ENCODE measurements at places on chromosomes 6 and 20.

GRCh38 chr6:34457382-34457741, 8.5 kb upstream of the PACSIN1 start:
- DNase-seq = no peak

- DNase-seq = no peak
Observed at GRCh38 chr6:162733489-162733888, 5.7 kb downstream of the PACRG start.

DNA sequence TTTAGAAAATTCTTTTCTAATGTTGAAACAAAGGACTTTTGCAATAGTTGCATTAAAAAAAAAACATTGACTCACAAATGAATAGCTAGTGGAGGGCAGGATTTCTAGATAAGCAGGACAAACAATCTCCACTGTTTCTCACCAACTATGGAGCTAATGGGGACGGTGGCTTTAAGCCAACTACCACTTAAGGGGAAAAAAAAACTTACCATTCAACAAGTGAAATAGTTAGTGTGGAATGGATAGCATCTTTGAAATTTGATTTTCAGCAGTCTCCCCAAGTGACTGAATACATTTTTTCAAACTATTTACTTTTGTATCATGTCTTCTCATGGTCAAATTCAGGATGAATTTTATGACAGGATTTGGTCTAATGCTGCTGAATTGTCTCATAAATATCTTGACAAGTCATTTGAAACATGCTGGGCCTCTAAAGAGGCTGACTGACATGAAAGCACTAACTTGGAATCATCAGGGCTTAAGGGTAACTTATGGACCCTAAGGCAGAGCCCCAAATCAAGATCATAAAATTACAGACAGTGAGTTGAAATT, 100.5 kb downstream of the EYA4 start:
- no peak for DNase-seq

DNA sequence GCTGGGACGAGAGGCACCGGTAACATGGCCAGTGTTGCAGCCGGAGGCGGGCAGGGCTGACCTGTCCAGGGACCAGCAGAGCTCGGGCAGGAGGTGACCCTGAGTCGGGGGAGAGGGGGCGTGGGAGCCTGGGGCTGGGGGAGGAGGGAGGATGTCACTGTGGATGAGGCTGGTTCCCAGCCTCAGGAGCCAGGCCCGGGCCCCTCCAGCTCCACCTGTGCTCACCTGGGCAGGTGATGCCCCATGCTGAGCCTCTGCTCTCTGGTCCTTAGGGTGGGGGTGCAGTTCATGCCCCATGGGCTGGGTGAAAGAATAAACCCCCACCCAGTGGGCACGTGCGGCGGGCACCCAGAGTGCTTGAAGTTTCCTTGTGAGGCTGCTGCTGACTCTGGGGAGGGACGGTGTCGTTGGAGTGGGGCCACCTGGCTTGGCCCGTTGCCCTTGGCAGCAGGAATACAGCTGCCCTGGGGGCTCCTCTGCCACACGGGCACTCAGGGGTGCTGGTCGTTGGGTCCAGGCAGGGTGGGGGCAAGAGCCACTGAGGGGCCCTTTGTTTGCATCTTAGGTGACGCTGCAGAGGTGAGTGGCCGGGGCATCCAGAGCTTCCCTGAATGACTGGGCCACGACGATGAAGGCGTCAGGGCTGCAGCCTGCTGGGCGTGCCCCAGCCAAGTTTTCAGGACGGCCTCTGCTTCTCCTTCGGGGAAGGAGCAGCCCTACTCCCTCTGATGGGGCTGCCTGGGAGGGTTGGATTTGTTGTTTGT, 24.7 kb upstream of the BHLHE23 start:
- no peak for DNase-seq

DNA sequence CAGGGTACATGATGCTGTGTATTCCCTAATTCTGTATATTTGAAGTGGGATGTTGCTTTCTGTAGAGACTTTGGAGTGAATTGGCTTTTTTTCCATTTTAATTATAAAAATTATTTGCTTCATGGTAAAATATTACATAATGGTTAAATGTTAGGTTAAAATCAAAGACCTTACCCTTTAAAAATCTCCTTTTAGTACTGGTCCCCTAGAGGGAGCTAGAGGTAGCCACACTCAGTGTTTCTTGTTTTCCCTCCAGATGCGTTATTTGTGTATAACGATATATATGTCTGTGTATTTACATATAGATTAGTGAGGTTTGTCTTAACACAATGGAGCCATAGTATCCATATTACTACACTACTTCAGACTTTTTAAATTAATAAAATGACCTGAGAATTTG, 146.7 kb downstream of the PLCB4 start:
- no peak for DNase-seq

- DNase-seq = no peak
Observed at GRCh38 chr20:3767110-3767426, 485 bp downstream of the ADISSP start.

DNA sequence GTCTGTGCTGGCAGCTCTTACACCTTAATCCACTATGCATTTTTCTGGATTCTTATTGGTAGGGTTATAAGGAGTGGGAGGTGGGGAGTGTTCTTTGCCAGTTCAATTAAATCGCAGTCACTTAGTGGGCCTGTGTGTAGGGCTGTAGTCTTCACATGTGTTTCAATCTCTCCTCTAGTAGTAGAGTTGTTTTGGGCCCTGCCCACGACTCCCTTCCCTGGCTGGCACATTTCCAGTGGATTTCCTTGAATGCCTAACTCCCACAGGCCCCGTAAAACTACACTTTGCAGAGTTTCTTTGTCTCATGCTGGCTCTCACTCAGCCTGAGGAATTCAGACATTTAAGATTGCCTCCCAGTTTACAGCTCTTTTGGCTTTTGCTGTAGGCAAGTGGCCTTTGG, 414.0 kb upstream of the OPRM1 start:
- DNase-seq = no peak

DNA sequence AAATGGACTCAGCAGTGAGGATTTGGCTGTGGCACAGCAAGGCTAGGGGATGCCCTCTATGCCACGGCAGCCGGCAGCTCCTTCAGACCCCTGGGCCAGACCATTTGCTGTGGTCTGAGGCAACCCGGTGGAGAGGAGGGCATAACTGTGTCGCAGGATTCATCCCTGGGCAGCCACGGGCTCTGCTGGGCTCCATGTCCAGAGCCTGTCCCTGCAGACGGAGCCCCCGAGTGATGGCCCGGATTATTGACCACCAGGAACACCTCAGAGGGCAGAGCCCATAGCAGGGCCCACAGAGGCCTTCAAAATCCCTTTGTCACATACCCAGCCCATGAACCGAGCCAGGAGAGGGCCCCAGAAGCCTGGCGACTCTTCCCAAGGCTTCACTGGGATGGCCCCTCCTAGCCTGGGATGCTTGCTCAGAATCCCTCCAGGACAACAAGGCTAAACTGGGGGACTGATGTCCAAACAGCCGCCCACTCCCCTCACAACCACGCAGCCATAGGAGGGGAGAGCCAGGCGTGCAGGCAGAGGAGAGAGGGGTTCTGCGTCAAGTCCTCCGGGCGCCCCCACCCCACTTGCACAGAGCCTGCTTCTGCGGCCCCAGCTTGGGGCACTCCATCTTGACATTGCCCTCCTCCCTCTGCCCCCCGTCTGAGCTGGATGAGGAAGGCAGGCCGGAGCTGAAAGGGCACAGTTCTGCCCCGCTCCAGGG, 68.2 kb upstream of the AFDN start:
- DNase-seq = no peak

- DNase-seq = no peak
Observed at GRCh38 chr6:4853349-4853748, 77.1 kb downstream of the CDYL start.

DNA sequence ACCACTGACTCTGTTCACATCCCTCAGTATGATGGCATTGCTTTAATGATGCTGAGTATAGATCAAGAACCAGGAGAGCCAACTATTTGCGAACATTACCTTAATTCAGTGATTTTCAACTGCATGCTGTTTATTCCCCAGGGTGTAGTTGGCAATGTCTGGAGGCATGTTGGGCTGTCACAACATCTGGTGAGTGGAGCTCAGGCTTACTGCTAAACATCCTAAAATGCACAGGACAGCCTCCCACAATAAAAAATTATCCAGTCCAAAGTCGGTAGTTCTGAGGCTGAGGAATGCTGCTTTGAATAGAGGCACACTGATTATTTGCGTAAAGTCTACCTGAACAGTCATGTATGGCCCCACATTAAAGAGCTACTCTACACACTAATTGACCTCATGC, 94.8 kb upstream of the OPRM1 start:
- no peak for DNase-seq

DNA sequence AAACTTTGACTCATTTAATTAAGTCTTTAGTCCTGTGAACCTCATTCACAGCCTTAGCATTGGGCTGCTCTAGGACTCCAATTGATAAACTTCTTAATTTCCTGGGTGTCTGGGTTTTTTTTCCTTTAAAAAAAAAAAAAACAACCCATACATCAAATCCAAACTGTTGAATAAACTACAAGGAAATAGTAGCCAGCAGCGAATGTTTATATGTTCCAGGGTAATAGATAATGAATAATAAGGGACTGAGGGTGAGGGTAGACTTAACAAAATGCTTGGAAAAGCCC, 563.5 kb upstream of the AGPAT4 start:
- DNase-seq = no peak

DNA sequence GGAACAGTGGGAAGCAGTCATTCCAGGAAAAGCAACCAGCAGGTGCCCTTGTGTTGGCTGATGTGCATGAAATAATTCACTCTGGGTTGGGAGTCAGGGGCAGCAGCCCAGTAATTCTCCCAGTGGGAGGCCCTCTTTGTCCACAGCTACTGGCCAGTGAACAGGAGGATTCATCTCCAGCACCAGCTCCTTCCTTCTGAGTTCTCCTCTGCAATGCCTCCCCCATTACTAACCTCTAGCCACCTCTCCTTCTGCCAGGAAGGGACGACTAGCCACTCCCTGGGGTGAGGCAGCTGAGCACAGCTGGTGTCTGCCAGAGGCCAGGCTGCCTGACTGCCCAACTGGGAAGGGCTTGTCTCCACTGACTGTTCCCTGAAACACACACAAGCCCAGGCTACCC, 12.5 kb upstream of the R3HDML start:
- no peak for DNase-seq

GRCh38 chr20:1811621-1812498, 83.3 kb upstream of the SIRPA start:
- DNase-seq = no peak

- no peak for DNase-seq
Observed at GRCh38 chr6:3406362-3406821, 50.5 kb downstream of the SLC22A23 start.

Data from stimulated activated CD8-positive, alpha-beta memory T cell treated with anti-CD3 and anti-CD28 coated beads, Interleukin-2, amount 100 ng/mL, for 1 hour (primary cell).